ENCODE measurements at places on chromosomes 6 and 20.

- DNase-seq, result no peak
Observed at GRCh38 chr6:157157258-157157657, 166.1 kb downstream of the TMEM242 start.

DNA sequence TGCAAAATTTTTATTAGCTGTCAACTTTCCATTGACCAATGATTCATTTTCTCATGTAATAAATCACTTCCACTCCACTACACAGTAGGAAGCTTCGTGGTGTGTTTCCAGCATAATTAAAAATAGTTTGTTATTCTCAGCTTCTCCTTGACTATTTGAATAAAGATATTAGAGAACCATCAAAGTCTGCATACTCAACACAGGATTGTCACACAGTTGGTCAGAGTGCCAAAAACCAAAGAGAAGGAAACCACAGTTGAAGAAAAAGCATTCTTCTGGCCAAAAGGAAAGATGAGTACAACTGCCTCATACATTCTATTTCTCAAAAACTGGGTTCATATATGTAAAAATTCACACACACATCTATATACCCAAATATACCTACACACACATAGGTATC, 455.1 kb upstream of the HSF2 start:
- no peak for DNase-seq

DNA sequence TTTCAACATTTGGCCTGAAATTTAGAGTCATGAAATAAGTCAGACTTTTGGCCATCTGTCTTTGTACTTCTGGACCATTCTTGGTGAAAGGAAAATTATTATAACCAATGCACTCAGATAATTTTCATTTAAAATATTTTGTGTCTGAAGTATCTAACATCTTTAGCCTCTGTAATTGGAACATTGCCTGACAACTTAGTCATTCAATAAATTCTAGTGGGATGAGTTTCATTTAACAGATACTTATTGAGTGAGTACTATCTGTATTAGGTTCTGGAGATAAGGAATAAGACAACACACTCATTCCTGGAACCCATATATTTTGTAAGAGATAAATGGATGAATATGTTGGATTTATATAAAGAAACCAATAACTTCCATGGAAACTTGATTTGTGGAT, 536.0 kb downstream of the BCKDHB start:
- no peak for DNase-seq

DNA sequence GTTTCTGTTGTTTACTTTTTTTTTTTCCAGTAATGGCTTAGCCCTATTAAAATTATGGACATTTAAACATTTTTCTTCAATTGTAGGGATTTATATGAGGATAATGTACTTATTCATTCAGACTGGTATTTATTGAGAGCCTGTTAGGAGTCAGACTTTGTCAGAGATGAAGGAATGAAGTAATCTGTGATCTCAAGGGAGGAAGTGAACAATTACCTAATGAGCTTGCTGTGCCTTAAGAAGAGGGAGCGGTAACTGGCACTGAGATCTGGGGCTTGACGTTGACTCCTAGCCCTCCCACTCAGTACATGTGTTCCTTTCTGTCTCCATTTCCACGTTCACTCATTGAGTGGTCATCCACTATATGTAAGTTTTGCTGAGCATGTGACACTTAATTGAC, 12.6 kb downstream of the AFDN start:
- no peak for DNase-seq

GRCh38 chr6:88958842-88959241, 4.6 kb downstream of the RNGTT start:
- DNase-seq, result no peak

DNA sequence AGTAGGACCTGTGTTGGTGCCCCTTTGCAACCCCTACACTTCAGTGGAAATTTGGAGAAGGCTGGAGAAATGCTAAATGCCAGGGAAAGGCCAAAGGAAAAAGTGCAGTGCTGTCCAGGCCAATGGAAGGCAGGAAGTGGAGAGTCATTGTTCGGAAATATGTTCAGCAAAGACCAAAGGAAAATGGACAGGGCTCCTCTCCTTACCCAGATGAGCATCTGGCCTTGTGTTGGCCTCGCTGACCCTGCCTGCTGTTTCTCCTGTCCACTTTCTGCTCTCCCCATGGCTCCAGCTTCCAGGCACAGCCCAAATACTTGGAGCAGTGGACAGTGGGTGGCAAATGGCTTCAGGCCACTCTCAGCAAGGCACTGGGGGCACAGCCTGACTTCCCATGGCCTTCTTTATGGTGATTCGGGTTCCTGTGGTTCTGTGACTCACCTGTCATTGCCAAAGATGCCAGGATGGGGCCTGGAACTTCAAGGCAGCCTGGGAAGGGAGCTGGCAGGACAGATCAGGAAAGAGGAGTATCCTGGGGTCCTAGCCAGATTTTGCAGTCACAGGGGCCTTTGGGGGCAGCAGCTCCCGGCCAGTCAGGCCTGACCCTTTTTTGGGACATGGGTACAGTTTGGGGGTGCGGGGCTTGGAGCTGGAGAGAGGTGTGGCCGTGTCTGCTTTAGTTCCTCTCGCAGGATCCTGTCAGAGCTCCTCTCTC, 190.9 kb upstream of the SLC24A3 start:
- DNase-seq, result no peak

- DNase-seq, result no peak
Observed at GRCh38 chr6:107186047-107186446, 70.7 kb upstream of the BEND3 start.

- DNase-seq, result no peak
Observed at GRCh38 chr6:37492236-37492972, 7.3 kb downstream of the CCDC167 start.

DNA sequence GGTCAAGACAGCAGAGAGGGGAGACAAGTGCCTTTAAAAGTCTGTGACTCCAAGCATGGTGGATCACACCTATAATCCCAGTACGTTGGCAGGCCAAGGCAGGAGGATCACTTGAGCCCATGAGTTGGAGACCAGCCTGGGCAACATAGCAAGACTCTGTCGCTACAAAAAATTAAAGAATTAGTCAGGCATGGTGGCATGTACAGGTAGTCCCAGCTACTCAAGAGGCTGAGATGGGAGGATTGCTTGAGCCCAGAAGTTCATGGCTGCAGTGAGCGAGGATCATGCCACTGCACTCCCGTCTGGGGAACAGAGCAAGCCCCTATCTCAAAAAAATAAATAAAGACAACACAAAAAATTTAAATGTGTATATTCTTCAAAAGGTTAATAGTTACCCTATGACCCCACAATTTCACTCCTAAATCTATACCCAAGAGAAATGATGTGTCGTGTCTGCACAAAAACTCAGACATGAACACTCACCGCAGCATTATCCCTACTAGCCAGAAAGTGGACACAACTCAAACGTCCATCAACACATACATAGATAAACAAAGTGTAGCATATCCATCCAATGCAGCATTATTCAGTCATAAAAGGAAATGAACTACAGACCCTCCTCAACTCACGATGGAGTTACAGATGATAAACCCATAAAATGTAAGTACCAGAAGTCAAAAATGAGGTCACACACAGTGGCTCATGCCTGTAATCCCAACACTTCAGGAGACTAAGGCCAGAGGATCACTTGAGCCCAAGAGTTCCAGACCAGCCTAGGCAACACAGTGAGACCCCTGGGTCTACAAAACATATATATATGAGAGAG, 23.9 kb downstream of the ZMYND8 start:
- DNase-seq, result no peak

DNA sequence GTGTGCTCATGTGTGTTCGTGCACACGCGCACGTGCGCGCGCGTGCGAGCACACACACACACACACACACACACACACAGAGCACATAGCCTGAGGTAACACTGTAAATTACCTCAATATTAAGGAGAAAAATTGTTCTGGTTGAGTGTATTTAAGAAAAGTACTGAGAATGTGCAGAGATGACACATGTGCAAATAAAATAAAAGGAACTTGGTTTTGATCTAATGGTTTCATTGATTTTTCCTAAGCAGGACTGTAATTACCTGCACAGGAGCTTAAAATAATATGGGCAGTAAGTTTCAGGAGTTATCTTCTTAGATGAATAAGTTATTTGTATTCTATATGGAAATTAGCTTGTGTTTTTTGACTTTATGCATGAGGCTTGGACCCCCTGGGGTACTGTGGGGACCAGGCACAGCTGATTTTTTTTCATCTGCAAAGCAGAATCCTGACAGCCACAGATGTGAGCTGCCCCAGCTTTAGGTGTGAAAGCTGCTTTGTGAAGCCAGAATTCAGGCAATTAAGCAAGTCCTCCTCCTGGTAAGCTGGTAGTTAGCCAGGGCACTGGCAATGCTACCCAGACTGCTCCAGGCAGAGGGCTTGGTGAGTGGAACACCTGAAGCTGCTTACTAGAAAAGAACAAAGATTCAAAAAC, 1040.6 kb upstream of the CITED2 start:
- DNase-seq, result no peak

DNA sequence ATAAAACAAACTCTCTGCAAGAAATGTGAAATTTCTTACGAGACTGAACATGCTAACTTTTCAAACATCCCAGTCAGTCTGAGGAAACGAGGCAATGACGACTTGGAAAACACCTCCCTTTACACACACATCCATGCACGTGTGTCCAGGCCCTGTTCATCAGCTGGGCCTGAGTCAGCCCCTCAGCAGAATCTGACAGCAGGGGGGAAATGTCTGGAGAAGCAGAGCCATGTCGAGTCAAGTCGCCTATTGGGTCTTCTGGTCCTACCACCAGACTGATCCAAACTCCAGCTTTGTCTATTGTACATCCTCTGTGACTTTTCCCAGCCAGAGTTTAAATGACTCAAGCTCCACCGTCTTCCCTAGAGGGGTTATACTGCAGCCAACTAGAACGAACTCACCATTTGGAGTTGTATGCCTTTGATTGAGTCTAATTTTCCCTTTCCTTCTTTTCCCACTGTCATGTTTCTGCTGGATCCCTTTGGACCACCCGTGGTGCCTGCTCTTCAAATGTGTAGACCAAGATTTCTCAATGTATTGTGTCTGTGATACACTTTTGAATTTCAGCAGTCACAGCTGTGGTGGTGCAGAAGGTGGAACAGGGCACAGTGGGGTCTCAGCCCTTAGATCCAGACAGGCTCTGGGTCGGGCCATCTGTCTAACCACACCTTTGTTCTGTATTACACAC, 254.0 kb downstream of the CDC5L start:
- DNase-seq, result no peak

DNA sequence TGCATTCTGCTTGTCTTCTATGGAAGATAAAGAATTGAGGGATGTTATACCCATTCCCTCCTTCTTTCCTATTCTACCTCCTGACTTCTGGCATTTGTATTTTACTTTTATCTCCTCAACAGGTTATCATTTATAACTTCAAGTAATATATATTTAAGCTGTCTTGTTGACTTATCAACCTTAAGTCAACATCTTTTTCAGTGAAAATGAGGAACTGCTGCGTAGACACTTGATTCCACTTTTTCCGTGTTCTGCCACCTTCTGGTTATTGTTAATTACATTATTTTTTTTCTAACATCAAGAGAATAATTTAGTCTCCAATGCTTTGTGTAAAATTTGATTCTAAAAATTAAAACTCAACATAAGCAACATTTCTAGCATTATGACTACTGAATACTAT, 107.5 kb downstream of the PRKN start:
- no peak for DNase-seq

- no peak for DNase-seq
Observed at GRCh38 chr6:159946912-159947311, 22.0 kb upstream of the IGF2R start.

GRCh38 chr6:112235956-112236355, 18.4 kb downstream of the LAMA4 start:
- no peak for DNase-seq

DNA sequence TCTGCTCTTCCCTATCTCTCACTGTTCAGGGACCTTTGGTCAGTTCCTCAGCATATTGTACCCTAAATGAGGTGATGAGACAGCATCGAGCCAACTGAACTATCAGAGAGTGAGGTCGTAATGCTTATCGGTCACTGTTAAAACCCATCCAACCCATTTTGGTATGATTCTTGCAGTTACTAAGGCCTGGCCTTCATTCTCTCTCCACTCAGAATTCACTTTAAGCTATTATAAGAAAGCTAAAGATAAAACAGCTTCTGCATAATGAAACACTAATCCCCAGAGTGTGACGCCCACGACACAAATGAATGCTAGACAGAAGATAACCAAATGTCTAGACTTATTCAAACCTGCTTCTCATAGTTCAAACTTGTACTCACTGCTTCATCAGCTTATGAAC, 175.8 kb downstream of the GMPR start:
- DNase-seq, result no peak

- no peak for DNase-seq
Observed at GRCh38 chr6:56021943-56022342, 146.6 kb upstream of the BMP5 start.

- DNase-seq, result no peak
Observed at GRCh38 chr6:2426561-2427340, 181.3 kb upstream of the GMDS start.

DNA sequence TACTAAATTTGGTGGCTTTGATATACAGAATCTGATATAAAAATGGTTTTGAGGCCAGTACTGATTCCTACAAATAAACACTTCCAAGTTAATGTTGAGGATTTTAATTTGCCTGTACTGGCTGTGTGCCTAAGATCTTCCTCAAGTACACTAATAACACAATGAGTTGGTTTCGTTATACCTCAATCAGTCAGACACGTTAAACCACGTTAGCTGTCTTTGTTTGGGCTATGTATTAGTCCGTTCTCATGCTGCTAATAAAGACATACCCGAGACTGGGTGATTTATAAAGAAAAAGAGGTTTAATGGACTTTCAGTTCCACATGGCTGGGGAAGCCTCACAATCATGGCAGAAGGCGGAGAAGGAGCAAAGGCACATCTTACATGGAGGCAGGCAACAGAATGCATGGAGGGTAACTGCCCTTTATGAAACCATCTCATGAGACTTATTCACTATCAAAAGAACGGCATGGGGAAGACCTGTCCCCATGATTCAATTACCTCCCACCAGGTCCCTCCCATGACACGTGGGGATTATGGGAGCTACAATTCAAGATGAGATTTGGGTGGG, 46.2 kb downstream of the NT5E start:
- DNase-seq, result no peak

DNA sequence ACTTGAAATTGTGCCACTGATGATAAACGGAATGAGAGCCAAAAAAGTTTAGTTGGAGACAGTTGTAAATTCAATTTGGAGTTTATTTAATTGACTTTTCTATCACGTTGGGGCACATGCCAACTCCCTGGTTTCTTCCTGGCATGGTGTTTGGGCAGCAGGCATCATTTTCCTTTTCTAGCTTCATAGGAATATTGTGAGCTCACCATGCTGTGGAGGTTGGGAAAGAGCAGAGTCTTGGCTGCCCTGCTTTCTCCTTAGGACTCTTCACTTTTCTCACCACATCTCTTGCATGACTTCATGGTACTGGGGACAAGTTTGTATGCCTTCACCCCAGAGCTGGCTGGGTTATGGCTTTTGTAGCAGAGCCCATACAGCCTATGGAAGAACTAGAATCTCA, 6.4 kb downstream of the SCAND1 start:
- DNase-seq, result no peak

Data from stimulated activated CD8-positive, alpha-beta memory T cell treated with anti-CD3 and anti-CD28 coated beads, Interleukin-7, amount 100 ng/mL, for 1 hour (primary cell).